ENCODE measurements at places on chromosomes 16 and 17.

GRCh38 chr17:69898601-69899000 is 176.4 kb upstream of the KCNJ16 start:
- no peak for DNase-seq

GRCh38 chr17:3796822-3797170 is 4.2 kb downstream of the ITGAE start:
- no peak for DNase-seq

DNA sequence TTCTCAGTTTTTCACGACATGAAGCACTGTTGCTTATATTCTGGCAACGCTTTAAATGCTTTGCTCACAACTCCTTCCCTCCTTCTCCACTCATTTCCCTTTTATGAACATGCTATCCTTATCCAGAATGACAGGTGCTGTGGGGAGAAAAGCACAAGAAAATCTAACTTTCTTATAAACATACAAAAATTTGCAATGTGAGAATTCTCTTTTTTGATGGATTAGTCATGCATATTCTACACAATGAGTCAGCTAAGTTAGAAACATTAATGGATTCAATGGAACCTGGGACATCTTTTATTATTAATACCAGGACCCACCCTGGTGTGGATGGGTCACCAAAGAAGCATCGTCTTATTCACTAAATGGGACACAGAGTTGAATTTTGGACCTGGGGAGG is 234.6 kb upstream of the CDH5 start:
- DNase-seq = no peak

- DNase-seq = no peak
Observed at GRCh38 chr16:72027669-72028378, 19.3 kb downstream of the DHODH start.

DNA sequence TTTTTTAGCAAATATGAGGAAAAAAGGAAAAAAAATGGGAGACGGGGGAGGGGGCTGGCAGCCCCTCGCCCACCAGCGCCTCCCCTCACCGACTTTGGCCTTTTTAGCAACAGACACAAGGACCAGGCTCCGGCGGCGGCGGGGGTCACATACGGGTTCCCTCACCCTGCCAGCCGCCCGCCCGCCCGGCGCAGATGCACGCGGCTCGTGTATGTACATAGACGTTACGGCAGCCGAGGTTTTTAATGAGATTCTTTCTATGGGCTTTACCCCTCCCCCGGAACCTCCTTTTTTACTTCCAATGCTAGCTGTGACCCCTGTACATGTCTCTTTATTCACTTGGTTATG is 1.2 kb upstream of the TMEM88 start:
- DNase-seq = peak; percentile 11

GRCh38 chr16:70151391-70151790 is 22.2 kb upstream of the CLEC18C start:
- no peak for DNase-seq

GRCh38 chr16:80993834-80994233 is 12.9 kb downstream of the CMC2 start:
- DNase-seq = no peak

DNA sequence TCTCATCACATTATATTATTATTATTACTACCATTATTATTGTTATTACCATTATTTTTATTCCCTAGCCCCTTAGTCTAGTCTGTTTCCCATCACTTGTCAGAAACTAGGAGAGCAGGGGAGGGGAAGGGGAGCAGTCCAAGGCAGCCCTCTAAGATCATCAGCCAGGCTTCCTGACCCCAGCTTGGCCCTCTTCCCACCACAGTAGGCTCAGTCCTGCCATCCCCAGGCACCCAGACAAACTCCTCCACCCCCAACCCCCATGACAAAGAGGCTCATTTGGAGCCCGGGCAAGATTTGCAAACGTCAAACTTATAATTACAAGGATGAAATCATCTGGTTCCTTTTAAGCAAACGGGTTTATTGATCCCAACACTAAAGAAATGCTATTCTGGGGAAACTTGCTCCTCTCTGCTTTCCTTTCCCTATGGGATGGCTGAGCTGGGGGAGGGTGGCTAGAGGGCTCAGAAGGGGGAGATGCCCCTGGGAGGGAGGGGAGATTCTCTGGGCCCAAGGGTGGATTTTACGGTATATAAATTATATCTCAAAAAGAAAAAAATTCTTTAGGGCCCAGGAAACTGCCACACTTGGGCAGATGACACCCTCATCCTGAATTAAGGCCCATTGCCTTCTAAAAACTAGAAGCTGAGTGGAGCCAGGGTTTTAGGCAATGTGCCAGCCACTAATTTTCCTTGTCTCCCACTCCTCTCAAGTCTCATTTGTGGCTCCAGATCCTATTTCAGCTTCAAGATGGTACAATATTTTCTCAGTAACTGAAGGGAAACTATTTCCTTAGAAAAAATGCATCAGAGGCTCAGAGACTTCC is 4.4 kb upstream of the CBFB start:
- DNase-seq = no peak

GRCh38 chr17:3401786-3402185 is 3.6 kb upstream of the OR1E1 start:
- DNase-seq = no peak

- DNase-seq = no peak
Observed at GRCh38 chr17:55925440-55925839, 174.6 kb downstream of the PCTP start.

- no peak for DNase-seq
Observed at GRCh38 chr17:28365487-28365886, 488 bp upstream of the SEBOX start.

DNA sequence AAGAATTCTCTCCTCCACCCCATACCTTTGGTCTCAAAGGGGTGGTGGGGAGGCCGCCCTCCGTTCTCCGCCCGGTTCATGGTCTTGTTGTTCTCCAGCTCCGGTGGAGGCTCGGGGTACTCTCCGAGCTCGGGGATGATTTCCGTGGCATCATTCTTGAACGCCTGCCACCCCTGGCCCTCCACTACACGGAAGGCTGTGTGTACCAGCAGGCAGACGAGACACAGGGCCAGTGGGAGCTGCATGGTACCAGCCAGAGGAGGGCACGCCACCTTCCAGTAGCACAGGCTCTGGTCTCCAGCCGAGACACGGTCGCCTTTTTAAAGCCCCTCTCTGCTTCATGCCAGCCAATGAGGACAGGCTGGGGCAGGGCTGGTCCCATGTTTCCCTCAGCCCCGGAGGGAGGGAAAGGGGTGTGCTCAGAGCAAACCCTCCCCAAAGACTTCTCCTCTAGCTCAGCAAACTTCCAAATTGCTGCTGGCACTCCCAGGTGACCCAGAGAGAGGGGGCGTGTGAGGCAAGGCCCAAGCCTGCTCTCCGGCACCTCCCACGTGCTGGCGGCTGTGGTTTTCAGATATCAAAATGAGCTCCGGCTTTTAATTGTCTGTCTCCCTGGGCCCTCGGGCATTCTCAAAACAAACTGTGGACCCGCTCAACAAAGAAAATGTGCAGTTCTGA is at the start of gene SOST:
Gene SOST (minus strand): TSS at position 295 of the 678 bp plus-strand sequence. CDS start 50 bp downstream, at position 245.
- no peak for DNase-seq

DNA sequence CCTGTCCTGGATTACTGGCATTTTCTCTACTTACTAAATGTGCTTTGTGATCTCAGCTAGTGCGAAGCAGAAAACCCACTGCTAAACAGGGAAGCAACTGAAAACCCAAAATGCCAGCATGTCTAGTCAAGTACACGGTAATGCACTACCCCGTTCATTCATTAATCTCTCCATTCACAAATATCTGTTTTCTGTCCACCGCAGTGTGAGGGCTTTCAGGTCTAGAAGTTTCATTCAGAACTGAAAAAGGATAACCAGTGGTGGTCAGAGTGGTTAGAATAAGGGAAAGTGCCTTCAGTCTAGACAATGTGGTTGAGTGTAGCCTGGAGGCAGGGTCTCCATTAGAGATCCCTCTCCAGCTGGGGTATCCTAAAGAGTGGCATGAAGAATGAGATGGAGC is 68.3 kb downstream of the C17orf67 start:
- DNase-seq = no peak

DNA sequence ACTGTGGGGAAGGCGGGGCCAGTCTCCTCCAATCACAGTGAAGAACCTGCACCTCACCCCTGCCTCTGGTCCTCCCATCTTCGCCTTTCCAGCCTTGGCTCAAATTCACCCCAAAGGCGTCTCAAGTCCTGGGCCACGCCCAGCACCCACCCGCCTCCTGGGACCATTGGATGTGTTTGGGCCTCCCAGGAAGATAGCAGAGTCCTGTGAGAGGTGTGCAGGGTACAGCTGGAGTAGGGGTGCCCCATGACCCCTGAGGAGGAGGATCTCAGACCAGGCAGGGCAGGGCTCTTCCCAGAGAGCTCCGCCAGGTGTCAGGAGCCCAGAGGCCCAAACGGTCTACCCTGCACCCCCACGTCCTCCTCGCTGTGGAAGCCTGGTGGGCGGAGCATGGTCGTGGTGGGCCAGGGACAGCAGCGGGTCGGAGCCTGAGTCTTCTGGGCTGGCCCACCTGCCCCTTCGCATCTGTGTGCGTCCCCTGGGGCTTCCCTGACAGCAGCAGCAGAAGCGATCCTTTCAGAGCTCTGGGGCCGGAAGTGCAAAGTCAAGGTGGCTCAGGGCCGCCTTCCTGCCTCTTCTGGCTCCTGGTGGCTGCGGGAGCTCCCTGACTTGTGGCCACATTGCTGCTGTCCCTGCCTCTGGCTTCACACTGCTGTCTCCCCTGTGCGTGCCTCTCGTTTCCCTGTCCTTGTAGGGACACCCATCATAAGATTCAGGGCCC is 34.9 kb upstream of the ZNF469 start:
- DNase-seq = no peak

DNA sequence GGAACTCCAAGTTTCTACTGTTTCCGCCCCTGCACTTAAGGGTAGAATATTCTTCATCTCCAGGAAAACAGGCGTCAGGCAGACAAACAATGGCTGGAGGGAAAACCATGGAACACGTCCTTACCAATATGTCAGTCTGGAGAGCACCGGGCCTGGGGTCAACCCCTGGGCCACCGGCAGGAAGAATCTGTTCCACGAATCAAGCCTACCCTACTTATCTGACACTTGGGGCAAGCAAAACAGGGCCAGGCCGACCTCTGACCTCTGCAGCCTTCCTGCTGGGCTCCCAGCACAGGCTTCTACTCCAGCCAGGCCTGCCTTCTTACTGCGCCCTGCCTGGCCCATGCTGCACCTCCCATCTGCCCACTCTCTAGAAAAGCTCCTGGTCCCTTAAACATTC is 10.1 kb downstream of the VAC14 start:
- no peak for DNase-seq

DNA sequence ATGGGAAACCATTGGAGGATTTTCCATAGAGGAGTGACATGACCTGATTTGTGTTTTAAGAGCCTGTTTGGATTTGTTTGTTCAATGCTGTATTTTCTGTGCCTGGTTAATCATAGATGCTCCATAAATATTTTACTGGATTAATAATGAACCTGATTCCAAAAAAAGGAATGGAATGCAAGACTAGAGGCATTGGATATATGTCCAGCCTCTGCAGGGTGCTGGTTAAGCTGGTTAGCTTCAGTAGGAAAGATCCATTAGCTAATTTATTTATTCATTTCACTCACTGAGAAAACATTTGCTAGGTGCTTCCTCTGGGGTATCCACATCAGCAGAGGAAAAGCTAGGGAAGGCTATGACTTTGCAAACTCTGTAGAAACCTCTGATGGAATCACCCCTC is 57.7 kb downstream of the SHISA9 start:
- no peak for DNase-seq

GRCh38 chr16:17160920-17161431 is 309.8 kb downstream of the XYLT1 start:
- DNase-seq = no peak

DNA sequence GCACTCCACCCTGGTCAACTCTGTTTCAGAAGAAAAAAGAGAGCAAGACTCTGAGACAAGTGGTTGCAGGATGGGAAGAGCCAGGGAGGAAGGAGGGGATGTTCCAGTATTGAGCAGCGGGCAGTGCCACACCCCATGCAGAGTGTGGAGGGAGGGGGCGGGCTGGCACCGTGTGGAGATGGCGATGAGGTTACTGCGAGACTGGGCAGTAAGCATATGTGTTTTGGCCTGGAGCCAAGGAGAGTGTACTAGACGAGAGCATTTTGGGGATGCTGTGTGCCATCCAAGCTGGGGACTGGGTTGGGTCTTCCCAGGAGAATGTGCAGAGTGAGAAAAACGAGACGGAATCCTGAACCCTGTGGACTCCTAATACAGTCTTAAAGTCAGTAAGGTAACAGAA is 3.4 kb downstream of the TBC1D24 start:
- DNase-seq = no peak

DNA sequence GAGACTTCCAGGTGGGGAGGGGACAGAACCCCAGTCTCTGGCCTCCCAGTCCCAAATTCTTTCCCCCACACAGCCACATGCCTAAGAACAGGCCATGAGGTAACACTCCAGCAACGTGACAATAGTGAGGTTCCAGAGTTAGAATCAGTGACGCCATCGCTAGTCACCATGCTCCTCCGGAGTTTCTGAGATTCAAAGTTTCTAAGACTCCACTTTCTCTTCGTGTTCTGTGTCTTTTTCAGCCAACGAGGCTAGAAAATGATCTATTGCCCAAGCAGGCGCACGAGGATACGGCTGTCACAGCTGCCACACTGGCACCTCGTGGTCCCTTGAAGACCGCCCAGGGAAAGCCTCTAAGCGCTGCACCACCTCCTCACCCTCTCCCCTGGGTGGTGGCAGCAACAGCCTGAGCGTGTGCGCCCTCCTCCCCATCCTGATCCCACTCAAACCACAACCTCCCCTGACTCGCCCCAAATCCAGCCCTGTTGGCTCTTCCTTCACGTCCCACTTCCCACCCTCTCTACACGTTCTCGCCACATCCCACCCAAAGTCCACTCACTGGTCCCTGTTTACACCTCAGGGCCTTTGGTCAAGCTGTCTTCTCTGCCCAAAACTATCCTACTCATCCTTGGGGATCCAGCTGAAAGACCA is 1.0 kb downstream of the MCRIP1 start:
- peak; percentile 42 for DNase-seq

DNA sequence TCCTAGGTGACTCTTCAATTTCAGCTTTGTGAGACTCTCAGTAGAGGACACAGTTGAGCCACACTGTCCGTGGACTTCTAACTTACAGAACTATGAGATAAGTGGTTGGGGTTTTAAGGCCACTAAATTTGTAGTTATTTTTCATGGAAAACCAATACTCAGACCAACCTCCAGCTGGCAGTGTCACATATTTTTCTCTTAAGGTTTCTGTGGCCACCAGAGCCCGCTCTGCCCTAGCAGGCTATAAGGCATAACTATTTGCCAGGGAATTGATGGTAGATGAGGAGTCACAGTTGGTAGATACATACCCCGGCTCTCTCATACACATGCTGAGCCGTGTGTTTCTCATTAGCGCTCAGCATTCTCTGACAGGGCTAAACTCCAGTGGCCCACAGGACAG is 336.8 kb upstream of the MON1B start:
- no peak for DNase-seq

- DNase-seq = no peak
Observed at GRCh38 chr17:250487-251300, 69.2 kb upstream of the DOC2B start.

- no peak for DNase-seq
Observed at GRCh38 chr17:382644-383533, 30.3 kb upstream of the RPH3AL start.
